ENCODE measurements at places on chromosomes 3 and 15.

DNA sequence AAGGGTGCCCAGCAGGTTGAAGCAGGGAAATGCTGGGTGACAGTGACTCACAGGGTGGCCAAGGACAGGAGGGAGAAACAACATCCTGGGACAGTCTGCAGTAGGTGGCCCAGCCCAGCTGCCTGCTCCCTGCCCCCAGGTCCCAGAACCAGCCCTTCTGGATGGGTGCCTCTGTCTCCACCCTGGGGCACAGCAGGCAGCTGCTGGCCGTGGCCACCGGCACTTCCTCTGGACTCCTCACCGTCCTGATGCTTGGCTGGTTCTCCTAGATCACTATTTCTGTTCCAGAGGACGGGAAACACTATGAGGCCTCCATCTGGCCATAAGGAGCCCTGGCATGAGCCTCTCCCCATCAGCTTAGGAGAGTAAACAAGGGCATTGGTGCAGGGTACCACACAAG lies 258.9 kb downstream of the XXYLT1 start:
- no peak for DNase-seq

- no peak for DNase-seq
These were observed 39.9 kb upstream of the MB21D2 start for GRCh38 chr3:192957441-192958021.

GRCh38 chr3:32835961-32836360 lies 18.2 kb downstream of the TRIM71 start:
- DNase-seq = no peak

- DNase-seq = no peak
These were observed 147.8 kb upstream of the IL12A start for GRCh38 chr3:159840703-159841299.

DNA sequence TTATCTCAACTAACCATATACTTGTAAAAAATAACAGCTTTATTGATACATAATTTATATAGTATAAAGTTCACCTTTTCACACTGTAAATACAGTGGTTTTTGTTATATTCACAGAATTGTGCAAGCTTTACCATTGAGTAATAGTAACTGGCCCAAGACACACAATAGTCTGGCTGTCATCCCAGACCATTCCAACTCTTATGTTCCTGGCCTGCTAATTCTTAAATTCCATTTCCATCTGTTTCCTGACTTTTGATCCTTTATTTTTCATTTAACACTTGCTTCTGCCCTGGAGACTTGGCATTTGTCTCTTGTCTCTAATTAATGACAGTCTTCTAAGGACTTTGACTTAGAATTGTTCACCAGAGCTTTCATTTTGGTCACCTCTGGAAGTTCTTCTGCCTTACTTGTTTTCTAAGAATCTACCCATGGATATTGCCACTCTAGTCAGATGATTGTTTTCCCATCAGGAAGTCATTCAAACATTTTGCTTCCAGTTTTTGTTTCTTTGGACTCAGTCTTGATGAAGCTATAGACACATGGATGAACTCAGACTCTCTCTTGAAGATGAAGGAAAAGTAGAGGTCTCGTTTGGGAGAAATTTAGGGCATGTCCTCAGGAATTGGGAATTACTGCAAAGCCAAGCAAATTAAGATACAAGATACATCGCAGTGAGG lies 27.2 kb upstream of the PLSCR4 start:
- DNase-seq = no peak

DNA sequence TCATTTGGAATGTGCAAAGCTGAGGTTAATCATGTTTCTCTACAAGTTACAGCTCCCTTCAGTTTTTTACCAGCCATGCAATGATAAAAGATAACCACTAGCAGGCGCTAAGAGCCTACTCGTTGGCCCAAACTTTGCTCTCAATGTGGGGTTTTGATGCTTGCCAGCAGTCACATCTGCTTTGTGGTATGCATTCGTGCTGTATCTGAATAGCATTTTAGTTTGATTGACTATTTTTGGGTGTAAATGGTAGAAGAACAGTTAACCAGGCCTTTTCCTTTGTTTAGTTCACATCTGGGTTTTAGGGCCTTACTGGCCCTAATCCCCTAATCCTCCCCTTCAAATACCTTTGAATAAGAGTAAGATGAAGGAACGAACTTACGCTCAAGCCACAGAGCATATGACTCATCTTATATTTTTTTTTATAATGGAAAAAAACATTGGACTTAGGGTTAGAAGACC lies 4.4 kb upstream of the CLDN11 start:
- DNase-seq = peak; percentile 35

DNA sequence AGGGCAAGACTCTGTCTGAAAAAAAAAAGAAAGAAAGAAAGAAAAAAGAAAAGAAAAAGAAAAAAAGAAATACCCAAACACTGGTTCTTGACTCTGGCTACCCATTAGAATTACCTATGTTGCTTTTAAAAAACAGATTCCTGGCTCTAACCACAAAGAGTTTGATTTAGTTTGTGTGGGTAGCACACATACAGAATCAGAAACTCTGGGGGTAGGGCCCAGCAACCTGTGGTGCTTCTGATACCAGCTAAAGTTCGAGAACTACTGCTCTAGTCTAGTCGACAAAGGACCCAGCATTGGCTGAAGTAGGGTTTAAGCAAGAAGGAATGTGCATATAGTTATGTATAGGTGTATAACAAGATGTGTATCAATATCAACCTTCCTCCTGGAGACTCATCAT lies 392.7 kb downstream of the EFHB start:
- no peak for DNase-seq

DNA sequence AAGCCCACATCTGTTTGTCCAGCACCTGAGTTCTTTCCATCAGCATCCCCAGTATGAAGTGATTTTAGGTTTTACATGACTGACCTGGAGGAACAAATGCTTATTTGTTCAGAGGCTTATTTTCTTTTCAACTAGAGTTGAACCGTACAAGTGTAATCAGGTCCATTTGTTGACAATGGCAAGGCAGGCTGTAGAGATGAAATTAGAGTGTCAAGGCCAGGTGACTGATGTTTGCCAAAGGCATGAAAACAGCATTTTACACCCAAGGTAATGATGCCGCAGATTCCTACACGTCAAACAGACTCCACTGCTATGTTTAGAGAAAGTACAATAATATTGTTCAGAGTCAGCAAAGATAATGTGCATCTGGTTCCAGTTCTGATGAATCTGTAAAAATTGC lies 96.5 kb downstream of the KCNAB1 start:
- DNase-seq = no peak

DNA sequence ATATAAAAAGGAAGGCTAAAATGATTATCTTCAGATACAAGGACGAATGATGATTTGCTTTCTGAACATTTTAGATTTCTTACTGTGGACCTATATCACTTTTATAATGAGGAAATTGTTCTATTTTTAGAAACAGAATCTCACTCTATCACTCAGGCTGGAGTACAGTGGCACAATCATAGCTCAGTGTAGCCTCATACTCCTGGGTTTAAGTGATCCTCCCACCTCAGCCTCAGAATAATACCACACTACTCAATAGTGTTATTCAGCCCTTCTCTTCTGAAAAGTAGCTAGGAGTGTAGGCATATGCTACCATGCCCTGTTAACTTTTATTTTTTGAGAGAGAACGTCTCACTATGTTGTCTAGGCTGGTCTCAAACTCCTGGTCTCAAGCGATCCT lies 15.8 kb downstream of the DNAJC13 start:
- DNase-seq = no peak
